ENCODE measurements at places on chromosomes 5 and 9.

GRCh38 chr5:104541141-104541785, 978.7 kb upstream of the NUDT12 start:
- DNase-seq = no peak

- no peak for DNase-seq
Observed at GRCh38 chr9:115057559-115057958, 60.4 kb downstream of the TNC start.

GRCh38 chr5:33538201-33538600, 97.4 kb downstream of the TARS1 start:
- no peak for DNase-seq

DNA sequence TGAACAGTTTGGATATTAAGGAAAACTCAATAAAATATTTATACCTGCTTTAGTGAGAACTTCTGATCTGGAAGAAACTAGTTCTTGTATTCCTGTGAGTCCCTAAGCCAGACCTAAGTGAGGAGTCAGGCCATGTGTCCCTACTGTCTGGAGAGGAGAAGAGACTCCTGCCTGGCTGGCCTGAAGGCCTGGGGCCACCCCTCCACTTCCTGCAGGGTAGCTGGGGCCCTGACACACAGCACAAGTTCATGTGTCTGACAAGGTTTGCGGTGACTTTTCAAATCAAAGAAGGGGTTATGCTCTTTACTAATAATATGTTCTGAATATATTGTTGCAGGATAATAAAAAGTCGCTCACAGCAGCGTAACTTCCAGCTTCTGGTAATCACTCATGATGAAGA, 16.1 kb upstream of the IL13 start:
- DNase-seq = no peak

- no peak for DNase-seq
Observed at GRCh38 chr5:179795049-179795862, 1.5 kb downstream of the LTC4S start.

DNA sequence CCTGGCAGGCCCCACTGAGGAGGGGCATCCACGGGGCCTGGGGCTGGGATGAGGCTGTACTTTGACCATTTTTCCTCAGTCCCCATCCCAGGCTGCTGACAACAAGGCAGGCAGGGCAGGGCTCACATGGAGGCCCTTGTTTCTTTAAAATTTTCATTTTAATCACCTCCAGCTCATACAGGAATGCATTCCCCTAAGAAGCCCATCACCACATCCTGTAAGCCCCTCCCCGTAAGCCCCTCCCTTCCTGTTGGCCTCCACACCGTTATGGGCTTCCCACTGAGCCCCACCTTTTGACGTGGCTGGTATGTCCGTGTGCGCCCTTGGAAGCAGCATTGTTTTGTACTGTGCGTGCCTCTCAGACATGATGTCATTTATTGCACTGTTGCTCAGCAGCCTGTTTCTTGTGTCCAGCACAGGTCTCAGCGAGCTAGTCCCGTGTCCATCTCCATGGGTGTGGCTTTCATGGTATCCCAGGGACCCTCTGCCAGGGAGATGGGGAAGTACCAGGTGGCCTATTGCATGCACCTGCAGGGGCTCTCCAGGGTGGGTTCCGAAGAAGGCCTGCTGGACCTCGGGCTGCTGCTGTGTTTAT, 22.4 kb downstream of the PHF2 start:
- no peak for DNase-seq

DNA sequence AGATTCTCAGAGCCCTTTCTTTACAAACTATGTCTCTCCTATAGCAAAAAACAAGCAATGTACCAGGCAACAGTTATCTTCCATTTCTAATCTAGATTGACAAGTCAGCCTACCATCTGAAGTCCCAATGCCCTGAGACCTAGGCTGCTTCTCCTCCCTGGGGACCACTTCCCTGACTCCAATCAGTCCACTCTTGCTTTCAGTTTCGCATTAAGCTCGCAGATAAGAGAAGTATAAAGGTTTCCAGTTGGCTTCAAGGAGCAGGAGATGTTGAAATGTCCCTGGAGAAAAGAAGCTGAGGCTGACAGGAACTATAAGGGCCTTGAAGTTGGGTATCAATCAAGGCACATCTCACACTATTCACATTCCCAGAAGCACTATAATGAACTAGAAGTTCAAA, 32.3 kb downstream of the ERP44 start:
- no peak for DNase-seq

DNA sequence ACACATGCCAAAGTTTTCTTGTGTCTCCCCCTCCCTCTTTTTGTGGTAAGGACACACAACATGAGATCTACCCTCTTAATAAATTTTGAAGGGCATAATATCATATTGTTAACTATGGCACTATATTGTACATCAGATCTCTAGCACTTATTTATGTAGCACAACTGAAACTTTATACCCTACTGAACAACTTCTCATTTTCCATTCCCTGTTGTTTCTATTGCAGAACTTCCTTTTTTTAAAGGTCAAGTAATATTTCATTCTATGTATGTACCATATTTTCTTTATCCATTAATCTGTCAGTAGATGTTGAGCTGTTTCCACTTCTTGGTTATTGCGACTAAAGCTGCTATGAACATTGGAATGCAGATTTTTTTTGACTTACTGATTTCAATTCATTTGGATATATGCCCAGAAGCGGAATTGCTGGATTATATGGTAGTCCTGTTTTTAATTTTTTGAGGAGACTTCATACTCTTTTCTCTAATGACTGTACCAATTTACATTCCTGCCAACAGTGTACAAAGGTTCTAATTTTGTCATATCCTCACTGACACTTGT, 305.3 kb downstream of the PRR16 start:
- no peak for DNase-seq

GRCh38 chr5:138927544-138927943, 52.4 kb upstream of the LRRTM2 start:
- DNase-seq = no peak

DNA sequence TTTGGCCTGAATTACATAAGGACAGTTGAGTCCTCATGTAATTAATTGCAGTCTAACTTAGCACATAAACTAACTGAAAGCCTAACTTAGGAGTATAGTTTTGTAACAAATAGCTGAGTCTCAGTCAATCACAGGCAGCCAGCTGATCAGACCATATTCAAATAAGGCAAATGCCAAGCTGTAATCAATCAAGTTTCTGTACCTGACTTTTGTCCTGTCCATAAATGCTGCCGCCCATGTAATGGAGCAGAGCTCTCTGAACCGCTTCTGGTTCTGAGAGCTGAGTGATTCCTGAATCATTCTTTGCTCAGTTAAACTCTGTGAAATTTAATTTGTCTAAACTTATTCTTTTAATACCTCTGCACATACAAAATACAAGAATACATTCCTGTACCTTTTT, 104.8 kb downstream of the TSSK1B start:
- no peak for DNase-seq

- DNase-seq = no peak
Observed at GRCh38 chr5:2779459-2779858, 28.0 kb upstream of the IRX2 start.

- DNase-seq = no peak
Observed at GRCh38 chr5:160773646-160774410, 78.2 kb downstream of the ATP10B start.

GRCh38 chr9:4550777-4551484, 60.7 kb downstream of the SLC1A1 start:
- no peak for DNase-seq

DNA sequence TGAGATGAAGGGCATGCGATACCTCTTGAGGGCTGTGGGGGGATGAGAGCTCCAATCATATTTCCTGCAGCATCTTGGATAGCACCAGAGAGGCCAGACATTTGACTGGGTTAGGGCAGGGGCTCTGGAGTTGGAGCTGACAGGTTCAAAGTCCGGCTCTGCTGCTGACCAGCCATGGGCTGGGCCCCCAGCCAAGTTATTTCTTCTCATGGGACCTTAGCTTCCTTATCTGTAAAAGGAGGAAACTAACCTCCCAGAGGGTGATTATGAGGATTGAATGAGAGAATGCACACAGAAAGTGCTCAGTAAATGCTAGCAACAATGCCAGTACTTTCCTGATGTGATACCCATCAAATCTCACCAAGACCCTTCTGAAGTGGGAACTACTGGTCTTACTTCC, 65.2 kb upstream of the SLC25A51 start:
- no peak for DNase-seq

DNA sequence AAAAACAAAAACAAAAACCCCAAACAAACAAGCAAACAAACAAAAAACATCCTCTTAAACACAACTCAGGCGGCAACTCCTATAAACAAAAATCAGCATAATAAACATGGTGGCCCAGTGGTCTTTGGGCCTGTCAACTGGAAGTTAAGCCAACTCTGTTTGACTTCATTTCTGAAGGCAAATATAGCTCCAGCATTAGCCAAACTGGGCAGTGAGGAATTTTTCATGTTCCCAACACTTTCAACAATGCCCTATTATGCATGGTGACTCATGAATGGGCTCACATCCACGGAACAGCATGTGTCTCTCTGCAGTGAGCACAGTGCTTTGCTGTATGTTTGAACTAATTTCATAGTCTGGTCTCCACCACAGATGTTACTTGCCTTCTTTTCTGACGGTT, 143.9 kb upstream of the STC2 start:
- no peak for DNase-seq

- DNase-seq = no peak
Observed at GRCh38 chr5:140011297-140011802, 31.7 kb downstream of the NRG2 start.

Data from activated CD8-positive, alpha-beta memory T cell treated with anti-CD3 and anti-CD28 coated beads for 4 hours (primary cell).